Naive thymus-derived CD4-positive, alpha-beta T cell (primary cell): ENCODE measurements at places on chromosomes 2 and 18. TPM values are rescaled to one million over a fixed set of nuclear protein-coding genes. Genes with fewer than 3 reads are reported as not detected.

The TMEM127 gene
- 38.3 TPM for total RNA-seq

The RAX gene
- total RNA-seq, result not detected

DNA sequence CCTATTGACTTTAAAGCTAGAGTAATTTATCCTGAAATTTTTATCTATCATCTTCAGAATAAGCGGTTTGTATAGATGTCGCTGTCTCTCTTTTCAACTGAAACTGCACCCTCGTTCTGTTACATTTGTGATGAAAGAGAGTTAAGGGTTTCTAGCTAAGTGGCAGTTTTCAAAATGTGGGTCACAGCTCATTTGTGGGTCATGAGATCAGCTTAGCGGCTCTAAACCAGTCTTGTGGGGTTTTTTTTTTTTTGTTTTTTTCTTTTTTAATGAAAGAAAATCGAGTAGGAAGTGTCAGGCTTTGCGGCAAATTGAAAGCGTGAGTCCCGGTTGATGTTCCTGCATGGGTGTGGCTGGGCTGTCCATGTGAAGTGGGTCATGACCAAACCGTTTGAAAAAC, 31.2 kb downstream of the SALL3 start:
- no peaks in the 10 kb centered on the region for H3K4me1 ChIP-seq
- DNase-seq, result no peak
- no peaks in the 10 kb centered on the region for H3K36me3 ChIP-seq
- no peak overlapping the region for H3K27ac ChIP-seq

The SPDYA gene
- total RNA-seq, result 9.6 TPM

DNA sequence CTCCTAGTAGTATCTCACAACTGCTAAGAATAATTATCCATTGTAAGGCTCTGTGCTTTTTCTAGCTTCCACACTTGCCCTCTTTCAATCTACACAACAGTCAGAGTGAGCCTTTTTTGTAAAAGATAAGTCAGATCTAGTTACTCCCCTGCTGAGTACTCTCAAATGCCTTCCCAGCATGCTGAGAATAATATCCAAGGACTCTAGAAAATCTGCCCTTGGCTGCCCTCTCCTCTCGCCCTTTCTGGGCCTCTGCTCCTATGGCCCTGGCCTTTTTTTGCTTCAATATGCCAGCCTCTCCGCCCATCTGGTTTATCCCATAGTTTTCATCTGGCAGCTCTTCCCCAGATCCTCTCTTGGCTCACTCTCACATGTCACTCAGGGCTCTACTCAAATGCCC, 455.9 kb upstream of the UBE2E3 start:
- no peak for DNase-seq
- H3K27ac ChIP-seq, result no peak overlapping the region
- no peaks in the 10 kb centered on the region for H3K4me1 ChIP-seq
- no peaks in the 10 kb centered on the region for H3K27me3 ChIP-seq
- H3K4me3 ChIP-seq, result no peak overlapping the region
- no peaks in the 10 kb centered on the region for H3K36me3 ChIP-seq

The TMEFF2 gene
- not detected for total RNA-seq
